ENCODE measurements at places on chromosomes 12 and 14. TPM values are rescaled to one million over a fixed set of nuclear protein-coding genes. Genes with fewer than 3 reads are reported as not detected.

IGFBP6 gene
- total RNA-seq, result 5.4 TPM

SCFD1 gene
- 58.1 TPM for total RNA-seq

GRCh38 chr14:98298481-98299244 lies 973.3 kb downstream of the BCL11B start:
- H3K4me3 ChIP-seq, result no peak overlapping the region
- H3K27ac ChIP-seq, result no peak overlapping the region
- H3K4me1 ChIP-seq, result no peaks in the 10 kb centered on the region
- H3K36me3 ChIP-seq, result no peaks in the 10 kb centered on the region
- no peaks in the 10 kb centered on the region for H3K27me3 ChIP-seq

DNA sequence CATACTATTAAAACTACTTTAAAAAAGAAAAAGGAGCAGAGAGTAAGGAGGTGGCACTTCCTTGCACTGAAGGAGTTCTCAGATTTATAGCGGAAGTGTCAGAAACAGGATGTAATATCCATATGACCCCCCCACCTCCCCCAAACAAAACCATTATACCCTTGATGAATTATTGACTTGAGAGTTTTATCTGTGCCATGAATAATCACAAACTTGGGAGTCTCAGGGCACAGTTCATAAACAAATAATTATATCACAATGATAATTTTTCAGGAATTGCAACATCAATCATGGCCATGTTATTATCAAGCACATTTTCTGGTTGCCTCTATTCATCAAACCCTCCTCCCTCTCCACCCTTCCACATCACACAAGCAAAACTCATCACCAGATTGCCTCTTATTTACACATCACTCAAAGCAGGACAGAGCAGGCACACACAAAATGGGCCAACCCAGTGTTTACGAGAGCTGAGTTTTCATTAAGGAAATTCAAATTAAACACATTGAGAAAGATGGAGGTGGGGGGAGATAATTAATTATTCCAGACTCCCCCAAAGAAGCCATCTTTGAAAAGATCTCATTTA lies 141.4 kb downstream of the EGLN3 start:
- no peaks in the 10 kb centered on the region for H3K36me3 ChIP-seq
- H3K4me3 ChIP-seq, result no peak overlapping the region
- H3K4me1 ChIP-seq, result no peaks in the 10 kb centered on the region
- DNase-seq, result no peak
- H3K27ac ChIP-seq, result no peak overlapping the region

DNA sequence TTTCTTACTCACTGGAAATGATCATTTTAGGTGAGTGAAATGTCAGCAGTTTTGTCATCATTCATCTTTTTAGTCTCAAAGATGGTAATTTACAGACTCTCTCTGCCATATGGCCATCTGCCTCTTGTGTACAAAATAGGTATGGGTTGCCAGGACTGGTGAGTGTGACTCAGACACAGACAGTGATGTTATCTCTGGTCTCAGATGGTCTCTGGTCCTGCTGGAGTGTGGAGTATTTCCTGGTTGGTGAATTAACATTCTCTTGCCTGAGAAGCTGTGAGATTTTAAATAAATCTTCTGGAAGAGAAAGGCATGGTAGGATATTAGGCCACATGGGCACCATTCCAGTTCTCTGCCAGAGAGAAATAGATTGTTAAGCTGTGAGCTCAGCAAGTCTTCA lies 207.0 kb downstream of the ATP23 start:
- H3K27me3 ChIP-seq, result no peaks in the 10 kb centered on the region
- no peak for DNase-seq
- no peaks in the 10 kb centered on the region for H3K36me3 ChIP-seq
- no peaks in the 10 kb centered on the region for H3K4me1 ChIP-seq
- H3K27ac ChIP-seq, result no peak overlapping the region

- no peak overlapping the region for H3K27ac ChIP-seq
- peaks cover 72% of the 10 kb centered on the region for H3K4me1 ChIP-seq
- H3K36me3 ChIP-seq, result peaks cover 35% of the 10 kb centered on the region
- DNase-seq, result no peak
Measured at GRCh38 chr14:91361233-91361811, 56.3 kb downstream of the CCDC88C start.

- no peaks in the 10 kb centered on the region for H3K4me1 ChIP-seq
- no peak overlapping the region for H3K4me3 ChIP-seq
- no peaks in the 10 kb centered on the region for H3K36me3 ChIP-seq
- H3K27me3 ChIP-seq, result no peaks in the 10 kb centered on the region
- H3K27ac ChIP-seq, result no peak overlapping the region
Measured at GRCh38 chr14:38469156-38469555, 213.3 kb upstream of the CLEC14A start.

Data from activated CD8-positive, alpha-beta T cell treated with anti-CD3 and anti-CD28 coated beads, Interleukin-2, amount 10 ng/mL, durations not matched to agents 7 days and 5 days (primary cell).